NCI-H1930 (cell line): ENCODE measurements at places on chromosomes 4 and X.

DNA sequence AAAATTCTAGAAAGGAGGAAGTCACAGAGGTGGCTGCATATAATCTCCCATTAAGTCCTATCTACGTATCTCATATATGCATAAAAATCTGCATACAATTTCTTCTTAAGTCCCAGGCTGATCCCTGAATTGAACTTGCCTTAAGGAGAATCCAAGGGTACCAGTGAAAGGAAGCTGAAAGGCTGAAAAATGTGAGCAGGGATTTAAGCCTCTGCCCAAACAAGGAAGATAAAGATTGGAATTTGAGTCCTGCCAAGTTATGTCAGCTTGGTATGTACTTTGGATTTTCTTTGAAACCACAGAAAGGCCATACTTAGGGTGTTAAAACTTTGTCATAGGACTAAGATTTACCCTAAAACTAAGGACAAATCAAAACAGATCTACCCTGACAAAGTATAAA is 26.5 kb upstream of the GEMIN8 start:
- no peak for DNase-seq

DNA sequence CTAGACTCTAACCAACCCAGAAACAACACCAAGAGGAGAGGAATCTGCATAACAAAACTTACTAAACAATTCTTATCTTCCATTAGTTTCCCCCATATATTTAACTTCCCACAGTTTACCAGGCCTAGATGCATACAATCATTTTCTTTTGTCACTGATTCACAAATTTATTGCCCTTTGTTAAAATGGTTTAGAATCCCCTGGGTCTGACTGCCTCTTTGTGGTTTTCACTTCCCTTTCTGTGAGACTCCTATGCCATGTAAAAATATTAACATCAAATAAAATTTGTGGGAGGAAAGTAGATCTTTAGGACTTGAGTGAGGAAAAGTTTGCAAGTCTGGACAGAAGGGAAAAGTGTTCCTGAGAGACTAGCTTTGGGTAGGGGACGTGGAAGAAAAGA is 393.8 kb upstream of the CNKSR2 start:
- no peak for DNase-seq

GRCh38 chrX:71536285-71536684 is 3.4 kb downstream of the OGT start:
- DNase-seq = no peak

DNA sequence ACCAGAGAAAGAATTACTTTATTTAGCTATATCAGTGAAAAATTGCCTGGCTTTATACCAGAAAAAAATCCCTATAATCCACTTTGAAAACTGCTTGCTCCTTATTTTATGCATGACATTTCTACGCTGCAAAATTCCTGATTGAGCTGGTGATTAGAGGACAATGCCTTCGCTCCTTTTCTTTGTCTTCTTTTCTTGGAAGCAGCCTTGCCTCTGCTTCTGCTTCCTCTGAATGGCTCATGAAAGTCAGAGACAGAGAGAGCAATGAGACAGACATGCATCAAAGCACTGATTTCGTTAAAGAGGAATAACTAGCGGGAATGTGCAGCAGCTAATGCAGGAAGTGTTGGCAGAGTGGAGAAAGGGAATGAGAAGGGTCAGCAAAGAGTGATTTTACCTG is 294.3 kb upstream of the IGFBP7 start:
- no peak for DNase-seq

DNA sequence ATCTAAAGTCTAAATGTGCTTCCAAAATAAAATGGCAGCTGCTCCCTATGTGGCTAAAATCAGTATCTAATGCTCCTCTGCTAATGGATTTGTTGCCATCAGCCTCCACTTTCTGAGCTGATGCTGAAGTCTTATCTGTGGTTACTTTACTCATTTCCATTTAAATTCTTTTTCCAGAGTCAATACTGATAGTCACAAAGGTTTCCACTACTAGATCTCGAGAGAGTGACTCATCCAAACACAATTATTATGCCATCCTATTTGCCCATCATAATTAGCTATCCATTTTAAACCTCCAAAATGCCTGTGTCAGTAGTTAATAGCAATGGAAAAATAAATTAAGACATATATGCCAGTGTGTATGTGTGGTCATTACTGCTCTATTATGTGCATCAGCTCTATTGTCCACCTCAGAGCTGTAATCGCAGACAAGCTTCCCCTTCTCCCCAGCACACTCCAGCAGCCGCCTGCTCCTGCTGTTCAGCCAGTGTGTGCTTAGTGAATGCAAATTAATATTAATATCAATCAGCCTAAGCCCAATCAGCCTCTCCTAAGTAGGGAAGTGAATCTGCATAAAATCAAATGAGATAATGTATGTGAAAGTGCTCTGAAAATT is 199.8 kb upstream of the ZIC3 start:
- DNase-seq = peak; percentile 88

DNA sequence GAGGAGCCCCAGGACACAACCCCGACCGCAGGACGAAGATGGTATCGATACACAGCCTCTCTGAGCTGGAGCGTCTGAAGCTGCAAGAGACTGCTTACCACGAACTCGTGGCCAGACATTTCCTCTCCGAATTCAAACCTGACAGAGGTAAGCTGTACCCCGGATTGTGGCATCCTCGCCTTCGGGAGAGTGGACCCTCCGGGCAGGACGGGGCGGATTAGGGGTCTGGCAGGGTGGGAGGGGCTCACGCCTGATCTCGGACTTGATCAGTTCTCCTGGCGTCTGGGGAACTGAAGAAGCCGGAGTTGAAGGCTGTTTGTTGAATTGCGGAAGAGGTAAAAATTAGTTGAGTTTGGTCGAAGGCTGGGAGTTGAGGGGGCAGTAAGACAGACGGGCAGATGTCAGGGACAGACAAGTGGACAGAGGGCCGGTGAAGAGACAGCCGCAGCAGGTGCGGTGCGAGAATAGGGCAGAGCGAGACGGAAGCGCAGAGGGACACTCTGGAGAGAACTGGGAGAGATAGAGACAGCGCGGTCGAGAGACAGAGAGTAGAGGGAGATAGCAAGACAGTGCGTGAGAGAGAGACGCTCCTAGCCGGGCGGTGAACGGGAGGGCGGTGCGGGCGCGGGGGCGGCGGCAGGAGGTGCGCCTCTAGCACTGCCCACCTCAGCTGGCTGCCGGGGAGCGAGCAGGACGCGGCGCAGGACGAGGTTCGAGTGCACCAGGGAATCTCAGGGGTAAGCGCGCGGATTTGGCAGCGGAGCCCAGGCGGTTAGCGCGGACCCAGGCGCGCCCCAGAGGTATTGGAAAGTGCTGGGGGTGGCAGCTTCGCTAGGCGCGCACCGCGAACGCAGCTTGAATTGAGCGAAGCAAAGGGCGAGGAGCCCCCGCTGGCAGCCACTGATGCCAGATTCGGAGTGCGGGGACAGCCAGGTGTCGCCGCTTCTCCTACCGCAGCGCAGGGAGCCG is 23.9 kb downstream of the ARHGAP36 start:
- DNase-seq = no peak

- no peak for DNase-seq
Observed at GRCh38 chr4:184950117-184950830, 68.0 kb upstream of the HELT start.

DNA sequence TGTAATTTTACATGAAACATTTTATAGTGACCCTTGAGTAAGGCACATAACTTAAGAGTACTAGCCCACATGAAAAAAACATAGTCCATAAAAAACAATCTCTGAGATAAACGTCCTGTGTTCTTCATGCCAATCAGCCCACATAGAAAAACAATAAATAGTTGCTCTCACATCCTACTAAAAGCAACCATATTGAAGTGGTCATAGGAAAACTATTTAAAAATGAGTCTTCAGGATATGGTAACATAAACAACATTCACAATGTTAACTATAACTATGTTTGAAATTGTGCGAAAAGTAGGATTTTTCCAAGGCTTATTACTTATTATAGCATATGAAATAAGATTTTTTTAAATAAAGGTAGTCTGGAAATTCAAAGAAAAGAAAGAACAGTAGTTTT is 77.1 kb upstream of the EPHA5 start:
- DNase-seq = no peak

DNA sequence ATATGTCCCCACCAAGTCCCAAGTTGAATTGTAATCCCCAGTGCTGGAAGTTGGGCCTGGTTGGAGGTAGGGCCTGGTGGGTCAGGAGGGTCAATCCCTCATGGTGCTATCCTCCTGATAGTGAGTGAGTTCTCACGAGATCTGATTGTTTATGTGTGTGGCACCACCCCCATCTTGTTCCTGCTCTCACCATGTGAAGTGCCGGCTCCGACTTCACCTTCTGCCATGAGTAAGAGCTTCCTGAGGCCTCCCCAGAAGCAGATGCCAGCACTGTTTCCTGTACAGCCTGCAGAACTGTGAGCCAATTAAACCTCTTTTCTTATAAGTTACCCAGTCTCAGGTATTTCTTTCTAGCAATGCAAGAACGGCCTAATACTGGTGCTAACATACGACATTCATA is 22.7 kb upstream of the TMEM33 start:
- no peak for DNase-seq

DNA sequence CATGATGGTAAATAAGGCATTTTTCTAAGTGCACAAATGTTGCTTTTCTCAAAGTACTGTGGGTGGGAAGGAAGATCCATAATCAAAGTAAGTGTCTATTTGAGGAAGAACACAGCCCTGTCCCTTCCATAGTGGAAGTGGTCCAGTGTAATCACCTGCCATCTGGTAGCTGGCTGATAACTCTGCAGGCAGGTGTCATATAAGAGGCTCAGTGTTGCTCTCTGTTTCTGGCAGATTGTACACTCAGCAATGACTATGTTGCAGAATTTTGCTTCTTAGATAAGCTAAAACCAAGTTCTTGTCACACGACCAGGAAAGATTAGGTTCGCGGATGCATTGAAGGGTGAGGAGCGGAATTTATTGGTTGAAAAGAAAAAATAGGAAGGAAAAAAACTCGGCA is 20.9 kb downstream of the SAGE1 start:
- no peak for DNase-seq
